ENCODE measurements at places on chromosomes 12 and 14.

- no peak for DNase-seq
Measured at GRCh38 chr12:10293570-10294227, 14.0 kb upstream of the KLRD1 start.

GRCh38 chr12:77940011-77940423 lies 109.3 kb downstream of the NAV3 start:
- DNase-seq, result no peak

DNA sequence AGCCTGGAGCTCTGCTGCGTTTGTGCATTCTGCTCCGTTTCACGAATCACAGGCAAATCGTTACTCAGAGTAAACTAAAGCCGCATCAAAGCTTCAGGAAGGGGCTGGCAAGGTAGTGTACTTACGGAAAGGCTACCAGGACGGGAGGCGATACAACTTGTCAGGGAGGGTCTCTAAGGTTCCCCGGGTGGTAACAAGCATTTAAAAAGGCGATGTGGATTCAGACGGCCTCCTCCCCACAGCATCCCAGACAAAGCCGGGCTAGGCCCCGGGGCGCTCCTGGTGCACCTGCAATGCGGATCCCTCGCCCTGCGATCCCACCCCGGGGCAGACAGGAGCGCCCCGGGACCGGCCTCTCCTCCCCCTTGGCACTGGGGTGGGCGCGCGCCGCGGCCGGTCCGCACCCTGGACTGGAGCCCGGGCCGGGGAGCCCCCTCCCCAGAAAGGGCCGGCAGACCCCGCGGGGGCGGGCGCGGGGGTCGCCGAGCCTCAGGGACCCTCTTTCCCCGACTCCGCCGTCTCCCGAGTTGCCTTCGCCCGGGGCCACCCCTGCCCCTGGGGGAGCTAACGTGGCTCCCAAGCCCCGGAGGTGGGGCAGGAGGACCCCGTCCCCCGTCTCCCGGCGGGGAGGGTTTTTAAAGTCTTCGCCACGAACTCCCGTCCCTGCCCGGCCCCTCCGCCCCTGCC lies 718 bp downstream of the CCDC92 start:
- DNase-seq, result peak; percentile 23

DNA sequence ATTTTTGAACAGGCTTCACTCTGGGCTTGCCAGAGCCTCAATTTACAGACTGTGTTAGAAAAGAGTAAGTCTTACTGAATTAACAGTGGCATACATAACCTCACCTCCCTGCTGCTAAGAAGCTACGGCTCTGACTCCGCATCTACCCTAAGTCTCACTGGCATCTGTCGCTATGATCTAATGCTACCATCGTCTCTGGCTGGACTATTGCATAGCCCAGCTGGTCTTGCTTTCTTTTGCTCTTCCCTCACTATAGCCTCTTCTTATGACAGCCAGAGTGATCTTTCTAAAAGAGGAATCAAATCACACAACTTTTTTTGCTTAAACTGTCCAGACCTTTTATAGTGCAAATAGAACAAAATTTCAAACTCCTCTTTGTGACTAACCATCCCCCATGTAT lies 81.1 kb downstream of the SLC24A4 start:
- no peak for DNase-seq

GRCh38 chr14:32011225-32011624 lies 65.9 kb upstream of the ARHGAP5 start:
- no peak for DNase-seq

- DNase-seq, result no peak
Measured at GRCh38 chr12:119072440-119072839, 91.1 kb downstream of the SRRM4 start.

DNA sequence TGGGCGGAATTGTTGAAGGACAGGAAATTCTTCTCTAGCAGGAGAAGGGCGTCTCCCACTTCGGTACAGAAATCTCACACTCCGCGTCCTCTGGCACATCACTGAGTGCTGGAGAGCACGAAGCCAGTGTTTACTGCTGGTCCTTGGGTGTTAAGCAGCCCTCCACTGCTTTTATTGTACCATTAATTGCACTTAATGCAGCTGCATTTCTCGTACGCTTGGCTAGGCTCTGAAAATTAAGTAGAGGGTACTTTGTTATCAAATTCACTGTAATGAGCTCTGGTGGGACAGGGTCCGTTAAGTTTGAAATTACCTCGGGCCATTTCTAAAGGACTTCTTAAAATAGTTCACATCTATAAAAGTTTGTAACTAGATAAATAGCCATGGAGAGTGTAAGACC lies 411.2 kb downstream of the NPAS3 start:
- DNase-seq, result no peak

DNA sequence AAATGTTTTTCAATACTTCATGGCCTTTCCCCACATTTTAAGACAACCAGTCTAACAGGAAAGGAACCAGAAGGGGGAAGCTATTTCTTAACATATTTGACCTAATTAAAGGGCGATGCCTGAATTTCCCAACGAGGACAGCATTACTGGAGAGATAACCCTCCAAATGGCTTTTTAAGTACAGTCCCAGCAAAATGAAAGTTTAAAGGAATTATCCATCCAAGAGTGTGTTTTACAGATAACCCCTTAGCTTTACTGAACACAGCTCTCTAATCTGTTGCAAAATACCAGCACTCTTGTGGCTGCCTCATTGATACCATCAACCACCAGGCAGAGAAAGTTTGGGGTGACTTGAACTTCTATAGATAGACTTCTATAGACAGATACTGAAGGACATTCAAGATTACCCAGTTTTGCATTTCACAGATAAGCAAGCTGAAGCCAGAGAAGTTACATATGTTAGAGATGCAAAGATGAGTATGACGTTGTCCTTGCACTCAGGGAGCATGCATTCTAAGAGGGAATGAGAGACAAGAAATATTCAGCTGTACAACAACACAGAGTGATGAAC lies 41.3 kb upstream of the DUSP6 start:
- DNase-seq, result no peak

- no peak for DNase-seq
Measured at GRCh38 chr12:31477687-31478086, 113.2 kb downstream of the DENND5B start.

Data from HuH-7 (cell line).